Dermis microvascular lymphatic vessel endothelial cell (primary cell): ENCODE measurements at places on chromosomes 13 and 19.

GRCh38 chr19:5977222-5977784, 637 bp downstream of the RANBP3 start:
- DNase-seq = no peak

GRCh38 chr13:45787346-45787745, 64.2 kb downstream of the SIAH3 start:
- no peak for DNase-seq

DNA sequence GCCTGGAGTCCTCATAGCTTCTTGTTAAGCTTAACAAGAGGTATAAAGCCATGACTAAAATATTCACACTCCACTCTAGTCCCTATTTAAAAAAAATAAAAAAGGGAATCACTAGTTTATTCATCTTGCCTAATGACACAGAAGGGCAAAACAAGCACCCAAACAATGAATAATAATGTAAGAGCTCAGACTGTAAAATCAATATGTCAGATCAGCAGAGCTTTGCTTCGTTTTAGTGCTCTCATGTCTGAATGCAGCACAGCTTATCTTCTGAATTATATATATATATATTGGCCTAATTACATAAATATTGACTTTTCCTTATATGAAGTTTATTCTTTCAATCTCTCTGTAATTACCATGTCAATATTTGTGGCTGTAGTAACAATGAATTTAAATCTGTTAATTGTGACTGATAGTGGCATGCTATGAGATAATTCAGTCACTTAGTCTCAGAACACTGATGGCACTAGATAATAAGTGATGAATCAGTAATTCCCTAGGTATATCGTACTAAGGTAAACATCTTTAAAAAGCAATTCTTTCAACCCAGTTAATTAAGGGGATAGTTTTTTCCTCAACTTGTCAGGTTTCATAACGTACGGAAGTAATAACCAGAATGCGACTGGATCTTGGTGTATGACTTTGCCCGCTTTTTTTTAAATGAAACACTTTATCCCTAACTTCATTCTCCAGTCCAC, 361.9 kb upstream of the GPC6 start:
- DNase-seq = no peak

GRCh38 chr13:98173431-98174152, 3.5 kb downstream of the RNF113B start:
- peak; percentile 68 for DNase-seq

GRCh38 chr19:7476777-7477494, 11.9 kb downstream of the PEX11G start:
- DNase-seq = no peak

- DNase-seq = no peak
Observed at GRCh38 chr19:54298357-54299125, 14.4 kb downstream of the LILRA5 start.

DNA sequence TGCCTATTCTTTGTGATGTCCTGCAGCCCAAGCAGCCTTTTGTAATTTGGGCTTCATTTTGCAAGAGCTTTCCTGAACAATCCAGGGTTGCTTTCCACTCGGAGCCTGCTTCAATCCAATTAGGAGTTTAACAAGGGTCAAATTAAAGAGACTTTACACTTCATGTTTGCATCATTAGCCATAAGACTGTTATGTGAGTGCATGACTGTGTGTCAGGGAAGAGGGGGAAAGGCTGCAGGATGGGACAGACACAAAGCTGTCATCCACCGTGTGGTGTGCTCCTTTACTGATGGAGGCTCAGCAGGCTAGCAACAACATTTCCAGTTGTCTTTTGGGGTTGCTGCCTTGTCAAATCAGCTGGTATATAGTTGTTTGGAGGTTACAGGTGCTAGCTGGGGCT, 23.7 kb upstream of the MAB21L1 start:
- no peak for DNase-seq

- DNase-seq = no peak
Observed at GRCh38 chr19:1423436-1424191, 14.6 kb upstream of the RPS15 start.

- no peak for DNase-seq
Observed at GRCh38 chr19:33419788-33420130, 46.2 kb downstream of the CEBPG start.

DNA sequence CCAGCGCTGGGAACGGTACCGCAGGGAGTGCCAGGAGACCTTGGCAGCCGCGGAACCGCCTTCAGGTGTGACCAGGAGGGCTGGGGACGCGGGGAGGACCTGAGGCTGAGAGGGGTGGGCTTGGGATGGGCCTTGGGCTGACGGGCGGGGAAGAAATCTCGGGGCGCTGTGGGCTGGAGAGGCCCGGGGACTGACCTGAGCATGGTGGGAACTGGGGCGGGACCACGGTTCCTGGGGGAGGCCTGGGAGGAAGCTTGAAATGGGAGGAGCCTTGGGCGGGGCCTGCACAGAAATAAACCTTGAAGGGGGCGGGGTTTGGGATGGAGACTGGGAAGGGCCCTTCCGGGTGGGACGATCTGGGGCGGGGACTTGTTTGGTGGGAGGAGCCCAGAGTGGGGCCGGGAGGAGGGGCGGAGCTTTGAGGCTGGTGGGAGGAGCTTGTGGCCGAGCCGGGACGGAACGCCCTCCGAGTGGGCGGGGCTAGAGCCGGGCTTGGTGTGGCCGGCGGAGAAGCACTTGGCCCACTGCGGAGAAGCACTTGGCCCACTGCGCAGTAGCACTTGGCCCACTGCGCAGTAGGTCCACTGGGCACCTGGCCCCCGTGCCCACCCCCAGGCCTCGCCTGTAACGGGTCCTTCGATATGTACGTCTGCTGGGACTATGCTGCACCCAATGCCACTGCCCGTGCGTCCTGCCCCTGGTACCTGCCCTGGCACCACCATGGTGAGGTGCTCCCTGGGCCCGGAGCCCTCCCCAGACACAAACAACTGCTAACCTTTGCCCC, 2.8 kb downstream of the GIPR start:
- peak; percentile 32 for DNase-seq
